Activated CD4-positive, alpha-beta T cell treated with anti-CD3 and anti-CD28 coated beads, Interleukin-2, amount 10 ng/mL, durations not matched to agents 7 days and 5 days (primary cell): ENCODE measurements at places on chromosomes 6 and 20. TPM values are rescaled to one million over a fixed set of nuclear protein-coding genes. Genes with fewer than 3 reads are reported as not detected.

The PHACTR3 gene
- not detected for total RNA-seq

DNA sequence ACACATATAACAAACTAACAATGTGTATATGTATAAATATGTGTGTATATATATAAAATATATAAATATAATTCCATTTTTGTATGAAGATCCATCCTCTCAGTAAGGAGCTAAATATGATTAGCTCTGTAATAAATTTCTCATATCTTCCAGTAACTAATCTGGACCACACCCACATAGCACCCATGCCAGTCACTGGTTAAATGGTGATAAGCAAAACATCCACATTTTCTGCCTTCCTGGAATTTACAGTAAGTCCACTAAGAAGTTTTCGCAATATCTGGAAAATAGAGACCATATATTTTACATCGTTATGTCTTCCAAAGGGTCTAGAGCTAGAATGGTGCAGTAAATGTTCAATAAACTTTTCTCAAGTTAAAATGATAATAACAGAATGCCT is 151.5 kb upstream of the STMND1 start:
- no peak for DNase-seq

- no peak for DNase-seq
Measured at GRCh38 chr20:46853926-46854325, 40.7 kb upstream of the EYA2 start.

The FLRT3 gene
- total RNA-seq, result not detected

DNA sequence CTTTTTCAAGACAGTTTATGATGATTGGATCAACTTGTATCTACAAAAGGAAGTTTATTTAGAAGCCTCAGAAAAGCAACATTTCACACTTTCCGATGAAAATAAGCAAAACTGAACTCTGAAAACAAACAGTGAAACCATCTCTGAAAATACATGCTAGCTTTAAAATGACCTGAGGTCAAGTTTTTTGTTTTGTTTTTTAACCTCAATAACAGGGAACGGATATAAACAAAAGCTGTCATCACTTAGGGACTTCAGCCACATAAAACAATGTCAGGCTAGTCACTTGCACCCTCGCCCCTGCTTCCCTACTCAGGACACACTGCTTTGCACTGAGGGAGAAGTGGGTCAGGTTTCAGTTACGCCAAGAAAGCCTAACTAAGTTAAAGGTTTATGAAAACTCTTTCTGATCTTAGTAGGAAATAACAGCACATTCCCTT is 11.6 kb downstream of the BACH2 start:
- peak; percentile 43 for DNase-seq

The CPNE5 gene
- total RNA-seq, result 1.00 TPM

The EDN1 gene
- total RNA-seq, result 0.10 TPM

DNA sequence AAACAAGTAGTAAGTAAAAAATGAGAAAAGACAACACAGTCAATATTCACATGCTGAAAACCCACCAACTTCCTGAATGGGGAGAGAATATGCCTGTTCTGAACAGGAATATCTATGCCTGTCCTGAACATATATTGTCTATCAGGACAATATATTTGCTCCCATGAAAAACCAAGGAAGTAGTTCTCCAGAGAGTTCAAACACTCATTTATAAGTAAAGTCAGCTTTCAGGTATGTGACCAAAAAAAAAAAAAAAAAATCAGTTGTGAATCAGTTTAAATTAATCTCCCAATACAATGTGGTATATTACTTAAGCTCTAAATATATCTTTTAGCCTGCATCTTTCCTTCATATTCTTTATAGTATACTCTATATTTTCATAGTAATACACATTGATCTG is 119.5 kb downstream of the MYB start:
- DNase-seq, result no peak

GRCh38 chr6:34791164-34791700 is 651 bp upstream of the BLTP3A start:
- no peak for DNase-seq

GRCh38 chr6:10369896-10370295 is 45.0 kb downstream of the TFAP2A start:
- DNase-seq, result no peak

- DNase-seq, result no peak
Measured at GRCh38 chr6:138331984-138332383, 45.7 kb upstream of the SMIM28 start.

GRCh38 chr20:37095599-37096414 is at the start of gene RBL1:
Gene RBL1 (minus strand): TSS chr20:37095997. CDS start chr20:37095928, 69 bp downstream.
- DNase-seq, result peak; percentile 90

GRCh38 chr6:121540210-121540609 is 104.8 kb downstream of the GJA1 start:
- no peak for DNase-seq

DNA sequence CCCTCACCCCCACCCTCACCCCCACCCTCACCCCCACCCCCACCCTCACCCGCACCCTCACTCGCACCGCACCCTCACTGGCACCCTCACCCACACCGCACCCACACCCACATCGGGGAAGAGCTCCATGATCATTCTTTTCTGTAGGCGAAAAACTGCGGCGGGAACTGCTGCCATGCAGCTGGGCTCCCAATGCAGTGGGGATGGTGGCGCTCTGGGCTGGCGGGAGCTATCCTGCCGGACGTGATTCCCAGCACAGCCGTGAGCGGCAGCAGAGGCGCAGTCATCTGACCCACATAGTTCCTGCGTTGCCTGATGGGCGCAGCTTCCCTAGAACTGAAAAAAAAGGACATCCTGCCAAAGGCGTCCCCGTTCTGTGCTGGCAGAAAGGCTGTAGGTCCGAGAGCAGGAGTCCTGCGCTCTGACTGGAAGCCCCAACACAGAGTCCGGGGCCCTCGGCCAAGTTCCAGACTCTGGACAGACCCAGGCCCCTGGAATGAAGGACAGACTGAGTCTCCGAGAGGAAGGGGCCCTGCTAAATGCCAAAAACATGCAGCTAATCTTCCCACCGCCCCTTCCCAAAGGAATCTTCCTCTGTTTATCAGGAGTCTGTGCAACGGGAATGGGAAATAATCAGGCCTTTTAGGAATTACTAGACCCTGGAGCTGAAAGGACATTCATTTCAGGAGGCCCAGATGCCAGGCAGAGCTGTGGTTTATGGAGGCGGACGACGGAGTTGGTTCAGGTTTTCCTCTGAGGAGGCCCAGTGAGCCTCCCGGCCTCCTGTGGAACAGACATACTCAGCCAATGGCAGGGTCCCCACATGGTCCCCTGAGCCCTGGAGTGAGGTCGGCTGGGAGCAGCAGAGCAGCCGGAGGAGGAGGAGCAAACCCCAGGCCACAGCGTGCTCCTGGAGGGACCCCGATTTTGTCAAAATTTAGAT is 14.1 kb upstream of the TCFL5 start:
- DNase-seq, result no peak

- DNase-seq, result no peak
Measured at GRCh38 chr20:59364611-59365010, 64.2 kb downstream of the EDN3 start.

DNA sequence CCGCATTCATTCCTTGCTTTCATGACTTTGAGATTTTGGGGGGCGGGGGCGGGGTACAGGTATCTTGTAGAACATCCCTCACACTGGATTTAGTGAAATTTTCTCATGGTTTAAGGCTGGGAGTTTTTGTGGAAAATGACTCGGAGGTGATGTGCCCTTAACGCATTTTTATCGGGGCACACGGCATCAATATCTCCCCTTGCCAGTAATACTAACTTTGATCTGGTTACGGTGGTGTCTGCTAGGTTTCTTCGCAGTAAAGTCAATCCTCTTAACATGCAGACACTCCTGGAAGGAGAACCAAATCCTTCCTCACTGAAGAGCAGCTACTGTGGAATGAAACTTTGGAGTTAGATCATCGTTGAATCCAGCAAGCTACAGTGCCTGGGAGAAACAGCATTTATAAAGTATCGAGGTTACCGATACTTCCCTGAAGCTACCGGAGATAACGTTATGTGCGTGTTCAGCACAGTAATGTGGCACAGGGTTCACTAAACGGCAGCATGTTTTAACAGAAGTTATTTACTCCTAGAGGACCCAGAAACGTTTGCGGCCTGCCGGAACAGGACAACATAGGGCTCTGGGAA is 1.2 kb upstream of the DYNLRB1 start:
- DNase-seq, result no peak

The AAR2 gene
- 23.0 TPM for total RNA-seq

- DNase-seq, result peak; percentile 56
Measured at GRCh38 chr6:110178626-110179405, 654 bp downstream of the WASF1 start.

GRCh38 chr6:118770835-118771234 is 119.4 kb upstream of the CEP85L start:
- no peak for DNase-seq

GRCh38 chr6:47196113-47196512 is 113.6 kb downstream of the TNFRSF21 start:
- no peak for DNase-seq

The ECT2L gene
- total RNA-seq, result not detected

- no peak for DNase-seq
Measured at GRCh38 chr6:113588646-113589045, 268.5 kb upstream of the MARCKS start.

The SYCP2 gene
- total RNA-seq, result 7.6 TPM

The RAD21L1 gene
- not detected for total RNA-seq

GRCh38 chr20:59123678-59124255 is 39.9 kb upstream of the ZNF831 start:
- DNase-seq, result no peak

The MCHR2 gene
- not detected for total RNA-seq

The PRRT1 gene
- total RNA-seq, result 0.23 TPM

- DNase-seq, result no peak
Measured at GRCh38 chr6:145091586-145092142, 643.7 kb downstream of the EPM2A start.

DNA sequence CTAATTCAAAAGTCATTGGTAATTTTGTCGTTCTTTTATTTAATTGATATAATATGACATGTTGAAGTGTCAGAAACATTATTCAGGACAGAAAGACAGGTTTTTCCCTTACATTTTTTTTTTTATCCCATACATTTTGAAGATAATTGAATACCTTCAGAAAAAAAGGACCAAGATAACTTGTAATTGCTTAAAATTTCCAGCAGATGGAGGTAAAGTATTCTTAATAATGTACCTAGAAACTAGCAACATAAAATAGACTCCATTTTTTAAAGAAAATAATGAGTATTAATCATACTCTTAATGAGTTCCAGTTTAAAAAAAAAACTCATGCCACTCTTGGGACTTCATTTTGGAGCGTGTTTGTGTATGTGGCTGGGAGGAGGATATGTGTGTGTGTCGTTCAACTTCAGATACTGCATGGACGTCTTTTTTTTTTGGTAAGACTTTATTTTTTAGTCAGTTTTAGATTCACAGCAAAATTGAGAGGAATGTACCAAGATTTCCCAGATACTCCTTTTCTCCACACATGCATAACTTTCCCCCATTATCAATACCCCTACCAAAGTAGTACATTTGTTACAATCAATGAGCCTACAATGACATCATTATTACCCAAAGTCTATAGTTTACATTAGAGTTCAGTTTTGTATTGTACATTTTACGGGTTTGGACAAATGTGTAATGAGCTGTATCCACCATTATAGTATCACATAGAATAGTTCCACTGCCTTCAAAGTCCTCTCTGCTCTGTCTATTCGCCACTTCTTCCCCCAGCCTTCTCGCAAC is 79.4 kb downstream of the ROS1 start:
- DNase-seq, result no peak

- no peak for DNase-seq
Measured at GRCh38 chr6:116605935-116606334, 10.3 kb upstream of the RSPH4A start.

DNA sequence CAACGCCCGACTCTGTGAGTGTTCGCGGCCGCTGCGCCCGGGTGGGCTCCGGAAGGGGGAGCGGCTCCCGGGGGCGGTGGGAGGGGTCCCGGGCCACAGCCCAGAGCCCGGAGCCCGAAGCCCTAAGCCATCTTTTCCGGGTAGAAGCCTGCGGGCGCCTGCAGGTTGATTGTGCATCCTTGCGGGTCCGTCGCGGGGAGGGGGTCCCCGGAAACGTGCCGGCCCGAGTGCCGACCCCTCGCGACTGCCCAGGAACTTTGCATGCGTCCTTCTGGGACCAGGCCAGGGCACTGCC is 413 bp downstream of the PTPRA start:
- peak; percentile 67 for DNase-seq

DNA sequence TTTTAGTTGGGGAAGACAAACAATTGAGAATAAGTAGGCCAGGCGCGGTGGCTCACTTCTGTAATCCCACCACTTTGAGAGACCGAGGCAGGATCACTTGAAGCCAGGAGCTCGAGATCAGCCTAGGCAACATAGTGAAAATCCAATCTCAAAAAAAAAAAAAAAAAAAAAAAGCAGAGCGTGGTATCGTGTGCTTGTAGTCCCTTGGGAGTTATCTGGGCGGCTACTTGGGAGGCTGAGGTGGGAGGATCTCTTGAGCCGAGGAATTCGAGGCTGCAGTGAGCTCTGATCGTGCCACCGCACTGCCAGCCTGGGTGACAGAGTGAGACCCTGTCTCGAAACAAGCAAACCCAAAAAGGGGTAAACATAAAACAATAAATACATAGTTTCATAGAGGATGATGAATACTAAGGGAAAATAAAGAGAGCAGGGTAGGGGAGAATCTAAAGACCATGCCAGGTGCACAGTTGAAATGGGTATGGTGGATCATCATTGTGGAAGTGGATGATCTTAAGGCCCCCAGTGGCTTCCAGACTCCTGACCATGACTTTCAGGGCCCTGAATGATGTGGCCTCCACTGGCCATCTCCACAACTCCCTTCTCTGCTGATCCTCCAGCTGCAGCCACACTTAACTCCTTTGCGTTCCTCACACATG is 947 bp downstream of the POFUT1 start:
- no peak for DNase-seq

DNA sequence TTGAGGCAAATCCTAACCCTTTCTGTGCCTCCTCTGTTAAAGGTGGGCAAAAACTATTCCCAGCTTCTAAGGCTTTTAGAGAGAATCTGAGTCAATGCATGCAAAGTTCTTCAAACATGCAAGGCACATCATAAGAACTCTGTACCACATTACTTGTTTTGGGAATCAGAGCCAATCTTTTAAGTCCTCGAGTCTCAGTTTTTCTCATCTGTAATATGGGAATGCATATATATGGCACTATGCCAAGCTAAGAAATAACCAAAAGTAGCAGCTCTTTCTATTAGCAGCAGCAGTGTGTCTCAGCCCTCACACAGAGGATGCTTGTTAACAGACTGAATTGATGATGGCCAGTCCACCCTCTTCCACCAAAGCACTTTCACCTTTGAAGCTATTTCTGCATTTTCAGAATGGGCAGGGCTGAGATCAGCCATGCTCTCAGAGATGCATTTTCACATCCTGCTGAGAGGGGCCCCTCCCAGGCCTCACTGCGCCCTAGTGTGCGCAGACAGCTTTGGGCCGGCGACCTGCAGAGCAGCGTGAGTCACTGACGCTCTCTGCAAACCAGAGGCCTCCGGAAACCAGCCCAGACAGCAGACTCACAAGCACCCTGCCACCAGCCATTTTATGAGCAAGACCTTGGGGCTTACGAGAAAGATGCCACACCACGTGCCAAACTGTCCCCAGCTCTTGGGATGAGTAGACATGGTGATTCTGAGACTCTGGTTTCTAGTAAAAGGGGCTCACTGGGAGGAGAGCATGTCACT is 138.0 kb downstream of the NFATC2 start:
- peak; percentile 84 for DNase-seq
